ENCODE measurements at places on chromosomes 4 and X.

GRCh38 chr4:59091146-59092142 lies 1981.3 kb upstream of the IGFBP7 start:
- DNase-seq, result no peak

- no peak for DNase-seq
Measured at GRCh38 chrX:2897311-2897689, 31.8 kb downstream of the ARSD start.

DNA sequence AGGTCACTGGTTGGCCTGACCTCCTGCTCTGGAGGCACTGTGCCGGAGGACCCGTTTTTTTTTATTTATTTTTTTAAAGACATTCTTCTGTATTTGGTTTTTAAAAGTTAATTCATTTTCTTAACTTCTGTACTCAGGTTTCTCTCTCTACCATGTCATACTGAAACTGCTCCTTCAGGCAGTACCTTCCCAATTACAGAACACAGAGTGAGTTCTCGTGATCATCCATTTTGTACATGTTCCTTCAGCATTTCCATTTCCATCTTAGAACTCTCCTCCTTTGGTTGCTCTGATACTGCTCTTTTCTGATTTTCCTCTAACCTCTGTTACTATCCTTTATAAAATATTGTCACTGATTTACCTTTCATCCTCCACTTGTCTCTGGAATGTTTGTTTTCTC lies 17.9 kb downstream of the UBE2K start:
- DNase-seq, result no peak

DNA sequence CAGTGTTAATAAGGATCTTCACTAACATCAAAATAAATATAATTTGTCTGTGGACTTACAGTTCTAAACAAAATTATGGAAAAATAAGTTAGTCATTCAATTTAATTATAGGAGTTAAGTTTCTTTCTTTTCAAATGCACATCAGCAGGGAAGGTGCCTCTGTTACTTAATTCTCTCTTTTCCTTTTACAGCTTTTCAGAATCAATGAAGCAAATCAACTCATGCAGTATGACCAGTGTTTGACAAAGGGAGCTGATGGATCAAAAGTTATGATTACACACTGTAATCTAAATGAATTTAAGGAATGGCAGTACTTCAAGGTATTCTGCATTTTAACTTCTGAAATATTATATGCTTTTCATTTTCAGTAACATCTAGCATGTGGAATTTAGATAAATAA lies 15.9 kb downstream of the HMGB2 start:
- no peak for DNase-seq

DNA sequence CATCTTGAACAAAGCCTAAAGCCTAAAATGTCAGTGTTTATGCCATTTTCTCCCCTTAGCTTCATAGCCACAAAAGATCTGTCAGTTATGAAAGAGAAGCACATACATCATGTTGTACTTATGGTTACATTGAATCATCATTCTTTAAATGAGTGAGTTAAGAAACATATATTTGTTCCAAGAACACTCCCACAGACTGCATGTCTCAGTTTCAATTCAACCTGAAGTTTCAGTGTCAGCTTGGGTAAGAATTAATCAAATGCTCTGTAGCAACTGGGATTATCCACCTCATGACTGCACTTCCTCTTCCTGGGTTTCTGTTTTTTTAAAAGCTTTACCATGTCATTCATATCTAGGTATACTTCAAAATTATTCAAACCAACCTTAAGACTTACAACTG lies 3.9 kb upstream of the TMPRSS11B start:
- no peak for DNase-seq

- no peak for DNase-seq
Measured at GRCh38 chr4:117239434-117239833, 154.1 kb upstream of the TRAM1L1 start.

- DNase-seq, result no peak
Measured at GRCh38 chr4:99654361-99654761, 3.3 kb downstream of the C4orf54 start.

DNA sequence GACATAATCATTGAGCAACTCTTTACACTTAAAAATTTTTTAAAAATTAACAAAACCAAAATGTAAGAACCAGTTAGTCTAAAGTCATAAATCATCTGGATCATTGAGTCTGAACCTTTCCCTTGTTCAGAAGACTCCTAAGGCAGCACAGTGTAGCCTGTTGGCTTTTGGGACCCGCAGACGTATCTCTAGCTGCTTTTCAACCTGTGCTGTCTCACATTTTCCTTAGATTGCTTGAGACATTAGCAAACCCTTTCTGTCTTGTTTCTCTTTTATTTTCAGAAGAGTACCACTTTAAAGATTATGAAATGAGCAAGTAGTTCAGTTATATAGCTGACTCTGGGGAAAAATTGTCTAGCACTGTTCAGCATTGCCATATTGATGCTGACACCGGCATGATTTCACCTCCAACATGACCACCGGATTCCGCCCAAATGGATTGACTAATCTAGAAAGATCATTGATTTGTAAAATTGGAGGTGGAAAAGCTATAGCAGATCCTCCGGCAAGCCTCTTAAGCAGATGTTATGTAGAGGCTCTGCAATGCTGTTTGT lies 8.9 kb downstream of the TCEANC start:
- peak; percentile 19 for DNase-seq

DNA sequence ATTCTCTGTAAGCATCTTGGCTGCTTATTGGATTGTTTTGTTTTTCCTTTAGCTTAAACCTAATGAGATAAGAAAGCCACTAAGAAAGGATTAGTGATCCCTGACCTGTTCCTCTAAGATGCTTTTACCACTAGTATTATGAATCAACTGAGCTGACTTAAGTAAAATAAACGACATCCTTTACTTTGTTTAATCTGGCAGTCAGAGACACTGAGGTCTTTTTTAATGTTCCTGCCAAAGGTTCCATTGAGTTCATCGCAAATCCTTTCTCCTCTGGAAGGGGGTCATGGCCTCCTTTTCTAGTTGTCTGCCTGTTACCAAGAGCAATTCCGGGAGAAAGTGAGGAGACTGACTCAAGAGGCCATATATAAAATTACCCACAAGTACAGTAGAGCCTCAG lies 1038.3 kb upstream of the SLIT2 start:
- DNase-seq, result no peak

GRCh38 chrX:41720125-41720779 lies 3.7 kb upstream of the GPR82 start:
- peak; percentile 46 for DNase-seq

- DNase-seq, result no peak
Measured at GRCh38 chr4:94814237-94814636, 56.5 kb downstream of the BMPR1B start.

DNA sequence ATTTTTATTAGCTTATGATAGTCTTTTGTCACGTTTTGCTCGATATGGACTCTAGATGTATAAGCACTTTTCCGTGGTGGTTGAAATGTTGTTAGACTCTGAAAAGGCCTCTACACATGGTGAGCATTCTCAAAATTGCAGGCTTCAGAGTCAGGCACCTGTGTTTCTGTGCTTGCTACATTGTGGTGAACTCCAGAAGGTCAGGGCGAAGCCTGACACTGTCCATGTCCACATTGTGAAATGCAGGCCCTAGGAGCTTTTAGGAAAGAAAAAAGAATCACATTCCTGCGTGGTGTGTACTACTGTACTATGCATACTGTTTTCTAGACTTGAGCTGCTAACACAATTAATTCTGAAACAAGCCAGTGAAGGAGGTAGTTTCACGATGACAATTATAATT lies 86.3 kb downstream of the HS3ST1 start:
- no peak for DNase-seq

- DNase-seq, result no peak
Measured at GRCh38 chr4:23058165-23058776, 365.5 kb downstream of the GBA3 start.

DNA sequence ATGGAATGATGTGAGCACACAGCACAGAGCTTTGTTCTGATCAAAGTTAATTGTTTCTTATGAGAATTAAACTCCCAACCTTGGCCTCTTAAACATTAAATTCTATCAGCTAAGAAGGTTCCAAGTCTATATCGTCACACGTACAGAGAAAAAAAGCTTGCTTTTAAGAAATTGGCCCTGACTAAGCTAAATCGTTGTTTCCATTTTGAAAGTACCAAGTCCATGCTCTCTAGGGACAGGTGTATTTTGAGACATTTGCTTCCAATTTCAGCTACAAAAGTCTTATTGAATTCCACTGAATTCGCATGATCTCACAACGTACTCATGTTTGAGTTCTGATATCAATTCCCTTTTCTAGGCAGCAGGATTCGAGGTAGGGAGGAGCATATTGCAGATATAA lies 157.4 kb downstream of the SHROOM3 start:
- DNase-seq, result no peak
